Hippocampal formation (tissue), 2 donors: ENCODE measurements at places on chromosomes 6 and 20.

GRCh38 chr6:99993533-99994251 is at the start of gene MCHR2:
Gene MCHR2, minus strand, starts transcription at chr6:99994223. Its CDS starts 38,076 bp downstream, at chr6:99956147.
- DNase-seq: no peak

DNA sequence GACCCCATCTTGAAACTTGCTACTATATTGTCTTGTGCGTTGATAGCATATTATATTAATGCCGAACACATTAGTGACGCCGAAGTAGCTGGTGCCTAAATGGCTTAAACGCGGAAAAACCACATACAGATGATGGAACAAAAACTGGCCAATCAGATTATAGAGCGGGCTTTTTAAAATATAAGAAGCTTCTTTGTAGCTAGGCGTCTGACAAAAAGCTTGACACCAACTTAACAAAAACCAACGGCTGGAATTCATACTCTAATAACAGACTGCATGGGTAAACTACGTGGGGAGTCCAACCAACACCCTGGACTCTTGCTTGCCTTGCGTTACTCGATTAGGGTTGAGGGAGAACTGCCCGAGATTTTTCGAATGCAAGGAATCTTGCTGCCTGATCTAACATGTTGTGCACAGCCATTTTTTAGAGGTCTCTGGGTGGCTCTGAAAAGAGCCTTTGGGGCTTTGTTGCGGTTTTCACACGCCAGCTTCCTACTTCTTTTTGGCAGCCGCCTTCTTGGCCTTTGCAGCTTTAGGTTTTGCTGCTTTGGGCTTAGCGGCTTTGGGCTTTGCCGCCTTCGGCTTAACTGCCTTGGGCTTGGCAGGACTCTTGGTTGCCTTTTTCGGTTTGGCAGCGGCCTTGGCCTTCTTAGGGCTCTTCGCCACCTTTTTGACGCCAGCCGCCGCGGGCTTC is 45.7 kb downstream of the OR2B2 start:
- no peak for DNase-seq

GRCh38 chr20:24098886-24099285 is 110.3 kb upstream of the GGTLC1 start:
- DNase-seq: no peak

DNA sequence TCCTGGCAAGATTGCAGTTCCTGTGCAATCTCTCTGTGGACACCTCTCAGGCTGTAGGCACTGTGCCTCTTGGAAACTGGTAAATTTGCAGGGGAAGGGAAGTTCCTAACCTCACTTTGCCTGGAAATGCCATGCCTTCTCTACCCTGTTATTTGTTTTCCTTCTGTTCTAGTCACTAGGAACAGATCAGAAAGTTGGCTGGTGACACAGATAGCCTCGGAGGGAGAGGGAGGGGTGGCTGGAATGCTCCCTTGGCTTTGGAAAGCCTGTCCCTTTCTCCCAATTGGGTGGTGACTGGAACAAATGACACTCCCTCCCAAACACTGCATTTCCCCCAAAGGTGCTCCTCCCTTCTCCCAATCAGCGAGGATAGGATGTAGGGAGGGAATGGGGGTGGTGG is 131.5 kb upstream of the F13A1 start:
- no peak for DNase-seq

DNA sequence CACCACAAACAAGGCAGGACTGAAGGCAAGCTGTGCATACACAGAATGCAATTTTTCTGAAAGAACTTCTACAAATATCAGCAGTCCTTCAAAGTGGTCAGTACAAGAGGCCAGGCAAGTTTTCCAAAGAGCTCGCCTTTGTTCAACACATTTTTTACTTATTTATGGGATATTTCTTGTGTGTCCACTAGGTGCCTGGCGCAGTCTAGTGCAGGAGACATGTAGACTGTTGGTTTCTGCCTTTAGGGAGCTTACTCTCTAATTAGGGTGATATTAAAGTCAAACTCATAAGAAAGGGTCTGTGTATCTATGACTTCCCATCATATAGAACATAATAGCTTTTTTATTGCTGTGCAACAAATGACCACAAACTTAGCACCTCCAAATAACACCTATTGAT is 21.2 kb upstream of the VEGFA start:
- no peak for DNase-seq

GRCh38 chr6:2450546-2450945 is 205.1 kb upstream of the GMDS start:
- DNase-seq: no peak

DNA sequence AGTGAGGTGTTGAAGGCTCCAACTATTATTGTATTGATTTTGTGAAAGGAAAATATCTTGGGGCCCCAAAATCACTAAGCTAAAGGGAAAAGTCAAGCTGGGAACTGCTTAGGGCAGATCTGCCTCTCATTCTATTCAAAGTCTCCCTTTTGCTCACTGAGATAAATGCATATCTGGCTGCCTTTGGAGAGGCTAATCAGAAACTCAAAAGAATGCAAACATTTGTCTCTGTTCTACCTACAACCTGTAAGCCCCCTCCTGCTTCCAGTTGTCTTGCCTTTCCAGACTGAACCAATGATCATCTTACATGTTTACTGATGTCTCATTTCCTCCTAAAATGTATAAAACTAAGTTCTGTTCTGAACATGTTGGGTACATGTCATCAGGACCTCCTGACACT is 125.9 kb downstream of the HTR1B start:
- DNase-seq: no peak

DNA sequence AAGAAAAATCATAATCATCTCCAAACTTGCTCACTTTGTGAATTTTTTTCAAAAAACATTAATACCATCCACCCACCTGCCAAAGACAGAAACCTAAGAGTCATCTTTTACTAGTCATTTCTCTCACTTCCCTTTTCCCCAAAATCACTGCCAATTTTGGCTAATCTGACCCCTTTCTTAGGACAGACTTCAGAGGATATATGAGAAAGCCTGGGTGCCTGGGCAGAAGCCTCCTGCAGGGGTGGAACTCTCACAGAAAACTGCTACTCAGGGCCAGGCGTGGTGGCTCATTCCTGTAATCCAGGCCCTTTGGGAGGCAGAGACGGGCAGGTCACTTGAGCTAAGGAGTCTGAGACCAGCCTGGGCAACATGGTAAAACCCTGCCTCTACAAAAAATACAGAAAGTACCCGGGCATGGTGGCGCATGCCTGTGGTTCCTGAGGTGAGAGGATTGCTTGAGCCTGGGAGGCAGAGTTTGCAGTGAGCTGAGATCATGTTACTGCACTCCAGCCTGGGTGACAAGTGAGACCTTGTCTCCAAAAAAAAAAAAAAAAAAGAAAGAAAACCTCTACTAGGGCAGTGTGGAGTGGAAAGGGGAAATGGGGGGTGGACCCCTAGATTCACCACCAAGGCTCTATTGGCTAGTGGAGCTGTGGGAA is 3.8 kb downstream of the DEK start:
- no peak for DNase-seq

DNA sequence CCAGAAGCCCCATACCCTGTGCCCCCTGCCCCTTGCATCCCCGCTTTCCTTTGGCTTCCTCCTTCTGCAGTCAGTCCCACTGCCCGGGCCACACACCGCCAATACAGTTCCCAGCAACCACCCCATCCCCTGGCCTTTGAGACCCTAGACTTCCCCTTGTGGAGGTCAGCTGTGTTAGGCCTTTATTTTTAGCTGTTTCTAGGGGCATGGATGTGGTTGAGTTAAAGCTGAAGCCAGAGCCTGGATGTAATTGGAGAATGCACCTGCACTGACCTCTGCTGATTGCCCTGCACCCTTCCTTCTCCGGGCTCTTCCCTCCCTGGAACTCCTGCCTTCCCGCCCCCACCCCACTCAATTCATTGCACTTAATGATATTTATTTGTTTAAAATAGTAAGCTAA is 33.9 kb downstream of the LYRM2 start:
- no peak for DNase-seq

DNA sequence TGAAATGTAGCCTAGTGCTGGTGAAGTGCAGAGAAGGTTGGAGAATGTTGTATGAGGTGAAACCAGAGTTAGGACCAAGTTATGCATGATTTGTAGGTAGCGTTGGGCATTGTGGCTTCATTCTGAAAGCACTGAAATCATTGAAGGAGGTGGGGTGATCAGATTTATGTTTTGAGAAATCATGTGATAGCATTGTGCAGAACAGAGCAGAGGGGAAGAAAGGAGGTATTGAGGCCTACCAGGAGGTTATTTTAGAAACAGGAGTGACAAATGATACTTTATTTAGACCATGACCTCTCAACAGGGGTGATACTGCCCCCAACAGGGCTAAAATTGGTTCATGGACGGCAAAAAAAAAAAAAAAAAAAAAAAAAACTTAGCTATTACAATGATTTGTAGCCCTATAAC is 15.6 kb upstream of the HMGN3 start:
- DNase-seq: no peak
